ENCODE measurements at places on chromosomes 3 and 15. TPM values are rescaled to one million over a fixed set of nuclear protein-coding genes. Genes with fewer than 3 reads are reported as not detected.

DNA sequence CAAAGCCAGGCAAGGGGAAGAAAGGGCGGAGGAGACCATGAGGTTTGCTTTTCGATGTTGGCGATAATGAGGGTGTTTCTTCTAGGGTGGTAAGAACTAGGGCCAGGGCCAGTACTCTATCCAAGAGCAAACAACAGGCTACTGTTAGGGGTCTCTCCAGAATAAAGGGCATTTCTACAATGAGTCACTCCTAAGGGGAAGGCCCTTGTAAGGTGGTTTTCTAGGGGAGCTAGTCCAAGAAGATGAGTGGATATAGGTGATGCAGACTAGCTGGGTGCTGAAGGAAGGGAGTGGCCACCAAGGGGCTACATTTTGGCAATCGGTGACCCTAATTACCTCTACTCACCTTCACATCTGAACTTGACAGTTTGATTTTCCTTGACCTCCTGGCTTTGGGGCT lies 148.5 kb upstream of the HACD2 start:
- peak; percentile 42 for DNase-seq

- no peak for DNase-seq
These were observed 177.1 kb downstream of the RPLP1 start for GRCh38 chr15:69629631-69630161.

DNA sequence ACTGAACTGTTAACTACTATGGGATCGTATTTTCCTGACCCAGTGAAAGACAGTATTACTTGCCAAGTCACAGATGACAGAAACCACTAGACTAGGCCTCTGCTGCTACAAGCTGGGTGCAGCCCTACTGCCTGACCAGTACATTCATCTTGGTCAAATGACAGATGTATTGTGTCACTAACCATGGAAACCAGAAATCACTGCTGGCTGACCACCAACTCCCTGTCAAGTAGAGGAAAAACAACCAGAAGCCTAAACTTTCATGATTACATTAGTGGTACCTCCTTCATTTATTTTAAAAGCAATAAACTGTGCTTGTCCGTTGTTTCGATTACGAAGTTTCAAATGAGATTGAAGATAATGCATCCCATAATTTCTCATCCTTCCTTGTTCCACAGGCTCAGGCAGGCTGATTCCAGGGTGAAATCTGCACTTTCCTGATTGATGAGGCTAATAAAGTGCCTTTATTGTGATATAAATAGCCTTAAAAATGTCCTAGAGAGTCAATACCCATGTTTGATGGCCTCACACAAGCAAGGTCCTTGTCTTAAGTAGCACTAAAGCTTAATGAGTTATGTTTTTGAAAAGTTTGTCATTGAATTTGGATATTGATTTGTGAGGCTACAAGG lies 309.7 kb downstream of the LSAMP start:
- peak; percentile 84 for DNase-seq

GRCh38 chr15:37199545-37199944 lies 99.2 kb upstream of the MEIS2 start:
- DNase-seq = no peak

DNA sequence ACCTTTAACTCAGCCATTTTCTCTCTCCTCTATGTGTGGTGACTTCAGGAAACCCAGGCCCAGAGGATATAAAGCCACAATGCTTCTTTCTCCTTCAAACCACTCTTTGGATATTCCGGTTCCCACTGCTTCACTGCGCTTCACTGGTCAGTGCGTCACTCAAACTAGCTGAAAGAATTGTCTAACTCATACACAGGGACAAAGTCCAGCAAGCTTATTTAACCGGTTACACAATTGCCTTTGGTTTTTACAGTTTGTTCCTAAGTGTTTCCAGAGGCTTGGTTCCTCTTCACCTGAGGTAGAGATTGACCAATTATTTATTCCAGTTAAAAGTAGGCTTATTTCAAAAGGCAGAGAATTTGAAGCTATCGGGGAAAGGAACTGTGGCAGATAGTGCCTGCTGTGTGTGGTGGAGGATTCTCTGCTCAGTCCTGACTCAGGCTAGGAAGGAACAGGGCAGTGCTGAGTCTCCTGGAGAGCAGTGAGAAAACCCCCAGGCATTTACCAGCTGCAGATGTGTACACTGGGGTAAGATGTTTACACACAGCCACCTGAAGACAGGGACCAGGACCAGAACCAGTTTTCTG lies at the start of gene HGD:
TSS of gene HGD (minus strand) at position 145 of the 587 bp plus-strand sequence. CDS start at position 17, 128 bp downstream.
- no peak for DNase-seq

- no peak for DNase-seq
These were observed 5.6 kb downstream of the WDR82 start for GRCh38 chr3:52272831-52273230.

- DNase-seq = no peak
These were observed 119.1 kb upstream of the ADAMTS9 start for GRCh38 chr3:64806668-64807605.

GRCh38 chr15:57149196-57149595 lies 227.1 kb upstream of the CGNL1 start:
- no peak for DNase-seq

DNA sequence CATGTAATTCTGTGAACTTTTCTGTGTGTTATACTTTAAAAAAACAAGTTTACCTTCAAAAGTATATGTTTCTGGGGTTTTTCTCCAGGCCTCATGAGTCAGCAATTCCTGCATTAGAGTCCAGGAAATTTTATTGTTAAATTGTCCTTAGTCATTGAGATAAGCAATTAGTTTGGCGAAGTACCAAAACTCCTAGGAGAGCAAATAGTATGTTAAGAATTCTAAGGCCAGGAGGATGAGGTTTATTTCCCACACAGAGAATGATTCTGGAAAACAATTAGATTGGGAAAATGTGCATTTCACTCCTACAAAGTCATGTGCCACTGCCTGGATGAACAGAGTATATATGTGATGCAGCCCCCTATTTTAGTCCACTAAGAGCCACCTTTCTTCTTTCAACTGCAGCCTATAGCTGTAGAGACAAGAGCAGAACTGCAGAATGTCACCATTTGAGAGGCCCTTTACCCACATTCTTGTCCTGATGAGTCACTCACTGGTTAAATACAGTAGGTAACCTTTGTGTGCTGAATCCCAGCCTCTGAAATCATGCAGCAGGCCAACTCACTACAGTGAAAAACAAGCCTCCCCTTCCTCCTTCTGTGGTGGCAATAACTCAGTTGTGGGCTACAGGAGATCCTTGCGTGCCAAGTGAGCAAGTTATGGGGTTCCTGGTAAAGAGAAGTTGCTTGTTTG lies 452.8 kb upstream of the THBS1 start:
- peak; percentile 96 for DNase-seq

- DNase-seq = no peak
These were observed 31.7 kb upstream of the CEMIP start for GRCh38 chr15:80747317-80748053.

DNA sequence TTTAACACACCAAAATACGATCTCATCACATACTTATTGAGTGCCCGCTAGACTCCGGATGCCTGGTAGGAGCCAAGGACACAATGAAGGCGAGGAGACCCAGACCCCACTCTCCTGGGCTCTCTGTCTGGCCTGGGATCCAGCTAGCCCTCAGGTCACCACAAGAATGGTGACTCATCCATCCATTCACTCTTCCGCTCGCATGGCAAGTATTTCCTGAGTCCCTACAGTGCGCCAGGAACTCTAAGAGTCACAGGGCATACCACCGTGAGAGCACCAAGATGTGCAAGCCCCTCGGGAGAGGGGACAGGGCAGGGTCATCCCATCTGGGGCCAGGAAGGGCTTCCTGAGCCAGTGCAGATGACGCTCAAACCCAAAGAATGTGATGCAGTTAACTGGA lies 101.6 kb upstream of the PRR20G start:
- DNase-seq = peak; percentile 74

DNA sequence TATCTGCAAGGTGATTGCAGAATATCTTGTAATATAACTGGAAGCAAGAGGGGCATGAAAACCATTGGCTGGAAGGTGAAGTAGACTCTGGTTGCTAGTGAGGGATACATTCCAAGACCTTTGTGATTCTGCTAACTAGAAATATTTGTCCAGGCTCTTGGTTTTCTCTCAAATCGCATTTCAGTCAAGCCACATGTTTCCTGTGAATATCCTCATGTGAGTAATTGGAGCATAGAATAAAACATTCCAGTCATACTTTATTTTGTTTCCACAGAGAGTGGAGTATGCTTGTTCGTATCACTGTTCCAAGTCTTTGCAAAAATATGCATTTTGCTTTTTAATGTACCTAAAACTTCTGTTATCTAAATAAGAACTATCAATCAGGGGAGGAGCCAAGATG lies 850.0 kb downstream of the EPHA3 start:
- DNase-seq = no peak

GRCh38 chr3:65318231-65318630 lies 630.4 kb upstream of the ADAMTS9 start:
- DNase-seq = no peak

DNA sequence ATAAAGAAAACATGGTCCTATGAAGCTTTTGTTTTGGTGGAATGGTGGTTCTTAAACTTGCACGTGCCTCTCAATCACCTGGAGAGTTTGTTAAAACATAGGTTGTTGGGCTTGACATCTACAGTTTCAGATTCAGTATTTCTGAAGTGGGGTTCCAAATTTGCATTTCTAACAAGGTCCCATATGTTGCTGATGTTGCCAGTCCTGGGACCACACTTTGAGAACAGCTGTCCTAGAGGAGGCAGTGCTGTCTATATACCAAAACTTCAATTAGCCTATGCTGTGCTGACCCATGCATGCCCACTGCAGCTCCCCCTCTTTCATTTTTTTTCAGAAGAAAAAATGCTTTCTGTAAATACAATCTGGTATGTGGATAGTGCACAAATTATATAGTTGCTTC lies 31.3 kb downstream of the ALCAM start:
- no peak for DNase-seq

GRCh38 chr3:72088486-72089025 lies 303.6 kb upstream of the PROK2 start:
- DNase-seq = no peak

DNA sequence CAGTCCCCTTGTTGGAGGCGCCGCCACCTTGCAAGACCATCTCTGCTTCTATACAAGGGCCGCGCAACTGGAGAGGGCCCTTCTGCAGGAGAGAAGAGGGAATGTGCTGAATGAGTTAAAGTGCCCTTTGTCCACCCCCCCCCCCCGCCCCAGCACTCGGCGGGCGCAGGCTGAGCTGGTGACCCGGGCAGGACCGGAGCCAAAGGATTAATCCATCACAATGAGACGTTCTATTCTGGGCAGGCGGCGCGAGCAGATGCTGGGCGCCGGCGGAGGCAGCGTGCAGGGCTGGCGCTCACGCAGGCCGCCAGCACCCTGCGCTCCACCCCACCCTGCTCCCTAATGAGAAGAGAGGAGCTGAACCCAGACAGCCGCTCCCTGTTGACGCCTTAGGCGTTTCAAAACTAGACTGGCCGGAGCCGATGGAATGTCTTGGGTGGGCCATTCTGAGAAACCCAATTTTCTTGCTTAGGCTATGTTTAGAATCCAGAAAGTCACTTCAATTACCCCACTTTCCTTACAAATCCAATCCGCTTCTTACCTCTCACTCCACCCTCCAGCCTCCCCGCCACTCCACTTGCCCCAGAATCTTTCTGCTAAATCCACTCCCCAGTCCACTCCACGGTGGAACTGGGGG lies 32.9 kb downstream of the GJD2 start:
- DNase-seq = peak; percentile 54

GRCh38 chr15:43489191-43489590 lies 3.8 kb downstream of the TP53BP1 start:
- no peak for DNase-seq

Gene HTR3D
- not detected for total RNA-seq

Gene SLC9C1
- not detected for total RNA-seq

Gene PLA2G4D
- total RNA-seq = not detected

Gene TGM4
- 0.17 TPM for total RNA-seq

Gene KLHL6
- not detected for total RNA-seq
